ENCODE measurements at places on chromosomes 4 and X.
A peak's percentile ranks its signal among the peaks of the same experiment; 100 is the strongest.

DNA sequence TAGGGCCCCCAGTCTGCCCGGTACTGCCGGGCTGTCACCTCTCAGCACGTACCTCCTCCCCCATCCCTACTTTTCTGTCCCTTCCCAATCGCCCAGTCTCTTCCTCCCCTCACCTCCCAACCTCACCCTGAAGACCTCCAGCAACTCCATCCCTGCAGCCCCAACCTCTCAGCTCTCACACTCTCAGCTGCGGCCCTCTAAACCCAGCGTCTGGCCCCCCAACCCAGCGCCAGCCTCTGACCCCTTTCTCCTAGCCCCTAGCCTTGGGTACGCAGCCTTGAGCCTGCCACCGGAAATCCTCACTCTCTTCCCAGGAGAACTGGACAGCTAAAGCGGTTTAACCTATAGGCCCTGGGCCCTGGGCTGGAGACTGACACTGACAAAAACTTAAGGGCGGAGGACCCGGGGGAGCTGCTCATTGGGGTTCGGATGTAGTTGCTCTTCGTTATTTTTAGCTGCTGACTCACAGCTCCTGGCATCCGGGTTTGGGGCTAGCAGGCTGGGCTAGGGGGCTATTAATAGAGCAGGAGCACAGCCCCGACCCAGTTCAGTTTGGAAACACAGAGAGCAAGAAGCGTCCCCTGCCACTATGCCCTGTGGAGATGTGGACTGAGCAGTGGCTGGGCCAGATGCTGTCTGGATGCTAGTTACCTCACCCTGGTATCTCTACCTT, 9.6 kb upstream of the DLG3 start:
- peak; percentile 46 for DNase-seq

DNA sequence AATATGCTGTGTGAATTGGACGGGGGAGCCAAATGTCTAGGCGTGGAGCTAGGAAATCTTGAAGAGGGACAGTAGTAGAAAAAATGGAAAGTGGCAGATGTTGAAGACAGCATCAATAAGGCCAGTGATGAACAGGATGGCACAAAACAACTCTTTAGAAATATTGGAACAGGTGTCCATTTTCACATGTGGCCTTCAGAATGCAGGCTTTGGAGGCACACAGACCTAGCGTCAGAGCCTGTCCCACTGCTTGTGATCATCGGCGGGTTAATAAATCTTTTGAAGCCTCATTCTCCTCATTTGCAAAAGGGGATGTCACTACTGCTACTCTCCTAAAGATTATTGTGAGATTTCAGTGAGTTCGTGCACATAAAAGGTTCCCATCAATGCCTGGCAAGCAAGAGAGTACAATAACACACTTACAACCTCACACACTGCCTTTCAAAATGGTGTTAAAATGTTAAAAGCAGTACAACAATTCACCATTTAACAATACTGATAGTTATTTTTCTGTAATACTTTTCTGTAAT, 2.4 kb downstream of the PDLIM3 start:
- DNase-seq, result no peak

DNA sequence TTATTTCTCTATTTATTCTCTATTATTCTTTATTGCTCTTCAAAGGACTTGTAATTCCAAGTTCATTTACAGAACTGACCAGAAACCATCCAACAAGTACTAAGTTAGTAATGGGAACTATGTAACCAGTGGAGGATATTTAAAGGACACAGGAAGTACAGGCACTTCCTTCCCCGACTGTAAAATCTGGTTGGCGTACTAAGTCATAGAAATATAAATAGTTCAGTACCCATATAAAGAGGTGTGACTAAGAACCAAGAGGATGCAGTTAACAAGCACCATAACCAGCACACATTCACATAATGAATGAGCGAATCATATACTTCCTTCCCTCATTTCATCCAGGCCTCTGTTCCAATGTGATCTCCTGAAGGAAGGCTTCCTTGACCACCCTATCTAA, 3.6 kb upstream of the EIF4E start:
- peak; percentile 74 for DNase-seq

GRCh38 chr4:72970756-72971155, 98.8 kb downstream of the COX18 start:
- peak; percentile 6 for DNase-seq

- no peak for DNase-seq
These were observed 32.0 kb upstream of the STS start for GRCh38 chrX:7115557-7115956.

DNA sequence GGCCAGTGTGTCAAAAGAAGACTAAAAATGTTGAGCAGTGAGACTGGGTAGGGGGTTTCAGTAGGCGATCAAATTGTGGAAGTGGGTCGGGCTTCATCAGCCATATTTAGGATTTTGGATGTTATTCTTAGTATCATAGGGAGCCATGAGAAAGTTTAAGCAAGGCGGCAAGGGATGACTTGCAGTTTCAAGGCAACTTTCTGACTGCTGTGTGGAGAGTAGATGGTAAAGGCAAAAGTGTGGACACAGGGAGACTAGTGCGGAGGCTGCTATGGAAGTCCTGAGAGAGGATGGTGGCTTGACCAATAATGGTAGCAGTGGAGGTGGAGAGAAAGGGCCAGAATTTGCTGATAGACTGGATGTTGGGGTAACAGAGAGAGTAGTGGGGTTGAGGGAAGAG, 15.4 kb downstream of the GK start:
- no peak for DNase-seq

- DNase-seq, result no peak
These were observed 4.9 kb upstream of the PCGF3 start for GRCh38 chr4:700587-701264.

Data from ELR (cell line).